MCF 10A (cell line): ENCODE measurements at places on chromosomes 12 and 14. TPM values are rescaled to one million over a fixed set of nuclear protein-coding genes. Genes with fewer than 3 reads are reported as not detected.

TC2N gene
- total RNA-seq, result 11.8 and 12.6 TPM in 2 replicates

RPL10L gene
- not detected in 2 replicates for total RNA-seq

LRRK2 gene
- total RNA-seq, result 4.2 and 4.5 TPM in 2 replicates

OR6C76 gene
- not detected in 2 replicates for total RNA-seq

GDF3 gene
- total RNA-seq, result not detected in 2 replicates

RNASE4 gene
- 1.2 and 2.4 TPM in 2 replicates for total RNA-seq

CYP46A1 gene
- 0.20 and 0.30 TPM in 2 replicates for total RNA-seq

GPR135 gene
- 7.6 and 7.7 TPM in 2 replicates for total RNA-seq

AQP5 gene
- not detected in 2 replicates for total RNA-seq

ANO4 gene
- total RNA-seq, result 0.15 and 0.91 TPM in 2 replicates

MANSC4 gene
- not detected in 2 replicates for total RNA-seq

B4GALNT3 gene
- 0.68 and 0.76 TPM in 2 replicates for total RNA-seq
